ENCODE measurements at places on chromosomes 12 and 14.
A peak's percentile ranks its signal among the peaks of the same experiment; 100 is the strongest.

- no peak for DNase-seq
Measured at GRCh38 chr12:115051378-115051777, 367.4 kb upstream of the TBX3 start.

GRCh38 chr12:124024263-124024678 is 51.3 kb downstream of the ZNF664 start:
- DNase-seq = no peak

- DNase-seq = peak; percentile 39
Measured at GRCh38 chr12:52156757-52157565, 34.9 kb downstream of the KRT80 start.

- no peak for DNase-seq
Measured at GRCh38 chr12:132937476-132937875, 18.6 kb downstream of the ZNF605 start.

- no peak for DNase-seq
Measured at GRCh38 chr14:50021261-50022031, 94.9 kb downstream of the VCPKMT start.

GRCh38 chr12:111777345-111778045 is 10.8 kb downstream of the ALDH2 start:
- DNase-seq = peak; percentile 63

GRCh38 chr14:76923431-76924370 is 97.5 kb downstream of the LRRC74A start:
- no peak for DNase-seq

DNA sequence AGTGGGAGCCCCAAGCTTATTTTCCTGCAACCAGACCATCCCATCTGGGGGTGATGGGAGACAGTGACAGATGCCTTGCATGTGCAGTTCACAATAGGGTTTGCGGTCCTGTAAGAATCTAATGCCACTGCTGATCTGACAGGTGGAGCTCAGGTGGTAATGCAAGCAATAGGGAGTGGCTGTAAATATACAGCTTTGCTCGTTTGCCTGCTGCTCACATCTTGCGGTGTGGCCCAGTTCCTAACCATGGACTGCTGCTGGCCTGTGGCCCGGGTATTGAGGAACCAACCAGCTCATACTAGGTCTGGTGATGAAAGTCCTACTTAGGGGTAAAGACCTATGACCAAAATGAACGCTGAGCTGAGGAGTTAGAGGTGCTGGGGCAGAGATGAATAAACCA is 36.1 kb upstream of the CCDC88C start:
- DNase-seq = no peak

DNA sequence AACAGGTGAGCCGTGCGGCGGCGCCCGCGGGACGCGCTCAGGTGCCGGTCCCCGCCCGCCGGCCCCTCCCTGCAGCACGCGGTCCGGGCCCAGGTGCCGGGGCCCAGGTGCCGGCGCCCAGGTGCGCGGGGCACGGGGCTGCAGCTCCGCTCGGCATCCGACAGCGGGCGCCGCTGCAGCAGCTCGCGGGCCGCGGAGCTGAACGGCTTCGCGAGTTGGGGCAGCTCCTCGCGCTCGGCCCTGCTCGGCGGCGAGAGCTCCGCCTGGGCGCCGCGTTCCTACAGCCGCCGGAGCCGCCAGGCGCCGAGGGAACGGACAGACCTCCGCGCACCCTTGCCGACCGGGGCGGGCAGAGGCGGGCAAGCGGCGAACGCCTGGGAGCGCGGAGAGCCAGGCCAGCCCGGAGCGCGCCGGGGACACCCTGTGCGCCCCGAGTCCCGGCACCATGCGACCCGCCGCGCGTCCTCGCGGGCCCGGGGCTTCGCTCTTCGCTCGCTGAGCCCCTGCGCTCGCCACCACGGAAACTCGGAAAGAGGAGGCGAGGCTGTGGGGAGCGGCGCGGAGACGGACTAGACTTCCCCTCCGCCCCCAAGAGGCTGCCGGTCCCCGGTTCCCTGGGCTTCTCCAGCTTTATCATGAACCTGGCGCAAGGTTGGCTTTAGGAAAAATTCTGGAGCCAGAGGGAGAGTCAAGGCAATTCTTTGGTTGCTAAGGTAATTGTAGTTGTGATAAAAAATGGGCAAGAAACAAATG is at the start of gene RGS6:
Gene RGS6, plus strand, starts transcription at position 201 of the 753 bp plus-strand sequence.
- no peak for DNase-seq

- DNase-seq = peak; percentile 38
Measured at GRCh38 chr14:103144085-103144484, 20.8 kb downstream of the TNFAIP2 start.

DNA sequence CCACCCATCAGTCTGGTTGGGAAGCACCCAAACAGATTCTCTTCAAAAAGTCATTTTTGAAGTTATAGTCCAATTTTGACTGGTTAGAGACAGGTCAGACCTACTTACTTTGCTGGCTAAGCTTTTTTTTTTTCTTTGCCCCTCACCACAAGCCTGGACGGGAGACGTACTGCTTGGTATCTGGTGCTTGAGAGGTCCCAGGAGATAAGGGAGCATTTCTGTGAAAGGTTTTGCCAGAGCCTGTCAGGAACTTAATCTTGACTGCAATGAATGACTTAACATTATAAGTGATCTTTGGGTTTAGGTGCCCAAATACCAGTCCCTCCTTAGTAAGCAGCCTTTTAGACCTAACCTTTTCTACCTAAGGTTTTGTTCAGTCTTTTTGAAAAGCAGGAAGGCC is 6.3 kb downstream of the MTHFD1 start:
- no peak for DNase-seq

- DNase-seq = no peak
Measured at GRCh38 chr12:7411343-7411742, 32.6 kb downstream of the CD163L1 start.

GRCh38 chr12:64568298-64568697 is 42.0 kb upstream of the RASSF3 start:
- no peak for DNase-seq

DNA sequence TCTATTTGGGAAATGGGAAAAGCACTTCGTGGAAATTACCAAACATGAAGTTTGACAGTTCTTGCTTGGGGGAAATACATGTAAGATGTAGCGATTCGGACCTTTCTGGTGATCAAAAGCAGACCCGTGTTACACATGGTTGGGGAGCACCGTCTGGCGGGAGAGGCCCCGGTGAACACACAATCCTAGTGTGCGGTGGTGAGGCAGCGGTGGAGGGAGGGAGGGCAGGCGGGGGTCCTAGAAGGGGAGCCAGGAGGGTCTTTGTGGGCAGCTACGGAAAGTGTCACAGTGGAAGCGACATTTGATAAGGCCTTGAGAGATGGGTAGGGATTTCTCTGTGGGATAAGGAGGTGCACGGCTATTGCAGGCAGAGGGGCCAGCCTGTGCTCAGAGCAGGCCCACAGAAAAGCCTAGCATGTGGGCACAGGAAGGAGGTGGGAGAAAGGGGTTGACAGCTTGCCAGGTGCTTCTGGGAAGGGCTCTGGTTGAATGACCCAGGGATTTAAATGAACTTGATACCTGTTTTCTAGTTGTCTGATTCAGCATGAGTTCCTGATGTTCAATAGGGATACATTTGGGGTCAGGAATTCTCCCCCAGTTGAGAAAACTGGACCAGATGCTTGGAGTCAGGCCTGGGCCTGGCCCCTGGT is 7.2 kb downstream of the MVK start:
- DNase-seq = no peak

- DNase-seq = no peak
Measured at GRCh38 chr14:99164712-99165111, 107.3 kb downstream of the BCL11B start.

DNA sequence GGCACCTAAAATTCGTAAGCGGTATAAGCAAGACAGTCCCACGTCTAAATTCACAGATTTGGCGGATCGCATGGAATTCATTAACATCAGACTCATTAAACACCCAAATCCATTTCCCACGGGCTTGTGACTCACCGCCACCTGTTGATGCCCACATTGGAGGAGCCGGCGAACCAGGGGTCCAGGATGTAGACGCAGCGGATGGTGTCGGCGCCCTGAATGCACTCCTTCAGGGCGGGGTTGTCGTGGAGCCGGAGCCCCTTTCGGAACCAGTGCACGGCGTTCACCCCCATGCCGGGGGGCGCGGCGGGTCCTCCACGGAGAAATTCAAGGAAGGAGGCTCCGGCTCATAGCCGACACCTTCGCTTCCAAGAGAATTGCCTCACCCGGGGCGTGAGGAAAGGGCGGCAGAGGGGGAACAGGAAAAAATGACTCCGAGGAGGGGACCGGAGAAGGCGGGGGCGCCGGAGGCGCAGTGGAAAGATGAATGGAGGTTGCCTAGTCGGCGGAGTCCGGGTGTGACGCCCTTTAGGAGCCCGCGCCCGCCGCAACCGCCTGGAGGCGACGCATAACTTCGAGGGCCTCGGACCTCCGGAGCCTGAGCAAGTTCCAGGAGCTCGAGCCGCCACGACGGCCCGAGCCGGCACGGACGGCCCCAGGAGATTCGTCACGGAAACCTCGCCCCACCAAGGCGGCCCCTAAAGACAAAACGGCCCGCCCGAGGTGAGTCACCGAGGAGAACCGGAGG is 506 bp downstream of the CRY1 start:
- peak; percentile 74 for DNase-seq

DNA sequence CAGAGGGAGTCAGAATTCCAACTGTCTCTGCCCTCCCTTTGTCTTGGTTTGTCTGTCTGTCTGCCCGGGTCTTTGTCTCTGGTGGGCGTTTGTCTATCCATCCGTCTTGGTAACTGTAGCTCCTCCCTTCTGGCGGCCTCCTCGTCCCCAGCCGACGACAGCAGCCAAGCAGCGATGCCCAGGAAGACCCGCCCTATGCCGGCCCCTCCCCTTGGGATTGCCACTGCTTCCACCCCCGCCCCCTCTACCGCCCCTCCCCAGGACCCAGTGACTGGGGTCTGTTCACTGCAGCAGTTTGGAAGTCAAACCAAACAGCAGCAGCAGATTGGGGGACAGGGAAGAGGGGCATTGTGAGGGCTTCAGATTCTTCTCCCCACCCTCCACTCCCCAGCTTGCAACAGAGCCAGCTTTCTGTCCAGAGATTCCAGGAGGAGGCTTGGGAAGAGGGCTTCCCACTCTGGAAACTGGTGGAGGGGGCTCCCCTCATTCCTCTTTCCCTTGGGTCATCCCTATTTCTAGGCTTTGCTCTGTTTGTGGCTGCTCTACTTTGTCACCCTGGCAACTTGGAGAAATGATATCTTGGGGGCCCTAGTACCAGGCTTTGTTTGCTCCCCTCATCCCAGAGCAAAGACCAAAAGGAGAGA is 2.4 kb upstream of the RARG start:
- DNase-seq = no peak

DNA sequence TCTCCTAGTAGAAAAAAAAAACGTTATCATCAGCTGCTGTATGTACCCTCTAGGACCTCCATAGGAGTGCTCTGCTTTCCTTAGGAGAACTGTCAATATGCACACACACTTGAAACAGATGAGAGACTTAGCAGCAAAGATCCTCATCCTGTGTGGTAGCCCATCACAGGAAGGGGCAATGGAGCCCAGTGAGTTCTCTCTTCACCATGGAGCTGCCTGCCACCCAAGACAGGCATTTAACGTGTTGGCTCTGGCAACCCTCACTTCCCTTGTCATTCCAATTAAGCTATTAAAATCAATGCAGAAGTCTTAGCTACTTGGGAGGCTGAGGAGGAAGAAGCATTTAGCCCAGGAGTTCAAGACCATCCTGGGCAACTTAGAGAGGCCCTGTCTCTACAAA is 64.8 kb upstream of the PLEKHA5 start:
- no peak for DNase-seq

GRCh38 chr14:24508155-24508840 is at the start of gene CMA1:
TSS of gene CMA1 (minus strand) at chr14:24508265. CDS start at chr14:24508235, 30 bp downstream.
- DNase-seq = peak; percentile 1

DNA sequence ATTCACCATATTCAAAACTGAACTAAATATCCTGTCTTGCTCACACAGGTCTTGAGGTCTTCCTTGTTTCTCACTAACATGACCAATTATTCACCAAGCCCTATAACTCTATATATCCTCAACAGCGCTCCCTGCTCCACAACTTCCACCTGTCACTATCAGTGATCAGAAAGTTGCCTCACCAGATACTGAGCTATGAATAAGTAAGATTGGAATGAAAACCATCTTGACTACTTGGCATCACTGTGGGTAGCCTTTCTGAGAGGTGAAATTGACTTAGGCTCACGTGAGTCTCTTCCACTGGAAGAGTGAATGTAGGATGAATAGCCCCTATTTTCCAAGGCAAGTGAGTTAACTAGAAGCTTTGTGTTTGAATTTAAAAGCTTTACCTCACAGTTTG is 167.1 kb downstream of the PIK3C2G start:
- peak; percentile 66 for DNase-seq

GRCh38 chr12:27331291-27331926 is 1.2 kb upstream of the BMAL2 start:
- peak; percentile 95 for DNase-seq

- no peak for DNase-seq
Measured at GRCh38 chr14:92565040-92565717, 51.6 kb downstream of the RIN3 start.

- no peak for DNase-seq
Measured at GRCh38 chr14:32590157-32590556, 261.1 kb downstream of the AKAP6 start.

GRCh38 chr14:55347040-55347439 is 64.6 kb downstream of the ATG14 start:
- no peak for DNase-seq

GRCh38 chr12:95634622-95635621 is 83.6 kb upstream of the USP44 start:
- peak; percentile 100 for DNase-seq

DNA sequence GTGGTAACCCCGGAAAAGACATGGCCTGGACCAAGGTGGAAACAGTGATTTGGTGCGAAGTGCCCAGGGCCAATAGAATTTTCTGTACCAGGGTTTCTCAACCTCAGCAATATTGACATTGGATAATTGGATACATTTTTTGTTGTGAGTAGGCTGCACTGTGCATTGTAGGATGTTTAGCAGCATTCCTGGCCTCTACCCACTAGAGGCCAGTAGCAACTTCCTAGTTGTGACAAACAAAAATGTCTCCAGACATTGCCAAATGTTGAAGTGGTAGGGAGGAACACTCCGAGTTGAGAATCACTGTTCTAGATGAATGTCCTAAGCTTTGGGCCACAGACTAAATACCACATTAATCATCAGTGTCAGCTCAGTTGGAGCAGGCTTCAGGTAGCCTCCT is 6.2 kb upstream of the CGRRF1 start:
- DNase-seq = peak; percentile 16

DNA sequence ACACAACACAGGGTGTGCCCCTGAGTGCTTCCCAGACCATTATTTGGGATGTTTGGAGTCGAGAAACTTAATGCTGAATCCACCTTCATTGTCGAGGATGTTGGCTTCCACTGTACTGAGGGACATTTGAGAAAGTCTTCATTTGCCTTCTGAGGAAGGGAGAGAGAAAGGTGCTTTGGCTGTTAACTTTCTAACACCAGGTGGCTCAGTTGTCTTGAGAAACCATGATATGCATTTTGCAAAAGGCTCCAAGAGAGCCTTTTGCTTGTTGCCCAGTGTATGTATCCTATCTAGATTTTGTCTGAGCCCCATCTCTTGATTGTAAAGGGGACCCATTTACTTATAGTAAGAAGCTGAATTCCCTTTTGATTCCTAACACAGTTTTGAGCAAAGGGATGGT is 28.6 kb upstream of the NRXN3 start:
- no peak for DNase-seq

- DNase-seq = no peak
Measured at GRCh38 chr14:23517650-23518326, 33.8 kb downstream of the ZFHX2 start.

- peak; percentile 38 for DNase-seq
Measured at GRCh38 chr12:24853588-24853987, 95.3 kb downstream of the BCAT1 start.
